ENCODE measurements at places on chromosomes 12 and 14.

- no peak for DNase-seq
- H3K4me3 ChIP-seq: no peak overlapping the region
- no peaks in the 10 kb centered on the region for H3K27me3 ChIP-seq
- no peak overlapping the region for H3K27ac ChIP-seq
Observed at GRCh38 chr12:132530447-132530846, 40.5 kb downstream of the FBRSL1 start.

GRCh38 chr12:132622437-132623071 lies 4.0 kb downstream of the P2RX2 start:
- peak overlapping the region; percentile 5 for H3K27ac ChIP-seq
- H3K4me3 ChIP-seq: no peak overlapping the region
- H3K4me1 ChIP-seq: peaks cover 19% of the 10 kb centered on the region
- peaks cover 42% of the 10 kb centered on the region for H3K36me3 ChIP-seq

- peak overlapping the region; percentile 96 for H3K27ac ChIP-seq
- peaks cover 5% of the 10 kb centered on the region for H3K36me3 ChIP-seq
- DNase-seq: no peak
- no peaks in the 10 kb centered on the region for H3K27me3 ChIP-seq
Observed at GRCh38 chr12:11813438-11813813, 164.0 kb downstream of the ETV6 start.

DNA sequence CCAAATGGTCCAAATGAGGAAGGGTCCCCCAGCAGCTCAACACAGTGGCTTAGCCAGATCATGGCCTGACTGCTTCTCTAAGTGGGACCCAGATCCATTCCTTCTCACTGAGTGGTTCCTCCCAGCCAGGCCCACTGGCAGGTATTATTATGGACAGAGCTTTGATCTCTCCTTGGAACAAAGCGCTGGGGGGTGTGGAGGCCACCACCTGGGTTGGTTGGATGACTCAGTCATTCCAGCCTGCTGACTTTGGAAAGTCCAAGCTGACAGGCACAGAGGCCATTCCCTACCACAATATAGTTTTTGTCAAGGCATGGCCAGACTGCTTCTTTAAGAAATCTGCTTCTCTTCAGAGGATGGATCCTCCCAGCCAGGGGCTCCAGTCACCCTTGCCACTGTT lies 341.1 kb downstream of the BTG1 start:
- DNase-seq: peak; percentile 30
- H3K4me1 ChIP-seq: no peaks in the 10 kb centered on the region
- H3K4me3 ChIP-seq: no peak overlapping the region

DNA sequence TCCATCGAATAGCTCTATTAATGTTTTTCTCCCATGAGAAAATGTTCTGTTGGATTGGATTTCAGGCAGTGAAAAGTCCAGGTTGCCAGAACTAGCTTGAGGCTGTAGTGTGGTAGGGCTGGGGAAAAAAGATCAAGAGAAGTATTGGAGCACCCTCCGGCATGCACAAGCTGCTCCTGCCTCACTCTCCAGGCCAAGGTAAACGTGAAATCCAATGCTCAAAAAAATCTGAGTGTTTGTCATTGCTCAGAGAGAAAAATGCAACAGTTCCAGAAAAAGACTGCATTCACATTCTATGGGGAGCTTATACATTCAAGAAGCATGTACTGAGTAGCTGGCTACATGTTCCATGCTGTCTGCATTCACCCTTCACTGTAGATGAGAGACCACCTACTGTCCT lies 680.9 kb upstream of the TBX3 start:
- no peaks in the 10 kb centered on the region for H3K27me3 ChIP-seq
- H3K36me3 ChIP-seq: no peaks in the 10 kb centered on the region
- no peak for DNase-seq
- H3K4me1 ChIP-seq: no peaks in the 10 kb centered on the region
- no peak overlapping the region for H3K27ac ChIP-seq
- no peak overlapping the region for H3K4me3 ChIP-seq

- no peak overlapping the region for H3K27ac ChIP-seq
- H3K4me1 ChIP-seq: peaks cover 22% of the 10 kb centered on the region
- DNase-seq: no peak
Observed at GRCh38 chr14:35286003-35286600, 6.1 kb upstream of the PSMA6 start.

GRCh38 chr14:91891721-91892220 lies 24.4 kb upstream of the TC2N start:
- H3K36me3 ChIP-seq: peaks cover 4% of the 10 kb centered on the region
- peaks cover 13% of the 10 kb centered on the region for H3K4me1 ChIP-seq
- H3K27ac ChIP-seq: no peak overlapping the region
- no peak for DNase-seq
- no peaks in the 10 kb centered on the region for H3K27me3 ChIP-seq

DNA sequence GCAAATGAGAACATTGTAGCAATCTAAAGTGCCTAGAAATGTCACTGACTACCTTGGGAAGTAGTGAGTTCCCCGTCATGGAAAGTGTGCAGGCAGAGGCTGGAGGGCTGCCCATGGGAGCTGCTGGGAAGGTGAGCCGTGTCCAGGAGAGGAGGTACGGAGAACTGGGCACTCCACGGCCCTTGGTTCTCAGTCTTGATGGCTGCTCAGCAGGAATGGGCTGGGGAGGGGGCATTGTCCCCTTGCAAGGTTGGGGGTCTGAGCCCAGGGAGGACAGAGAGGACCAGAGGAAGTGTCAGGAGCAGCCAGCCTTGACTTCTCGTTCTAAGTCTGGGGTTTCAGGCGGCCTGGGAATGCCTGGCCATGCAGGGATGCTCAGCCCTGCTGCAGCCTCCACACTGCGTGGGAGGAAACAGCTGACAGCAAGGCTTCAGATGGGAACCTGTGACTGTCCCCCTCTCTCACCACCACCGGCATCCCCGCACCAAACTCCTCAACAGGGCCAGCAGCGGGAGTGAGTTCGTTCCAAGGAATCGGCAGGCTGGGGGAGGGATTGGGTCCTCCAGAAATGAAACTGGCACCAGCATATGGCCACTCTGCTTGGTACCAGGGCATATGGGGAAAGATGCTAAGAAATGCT lies 140.2 kb downstream of the BCL11B start:
- H3K27ac ChIP-seq: no peak overlapping the region
- peaks cover 45% of the 10 kb centered on the region for H3K27me3 ChIP-seq
- no peak overlapping the region for H3K4me3 ChIP-seq
- H3K4me1 ChIP-seq: no peaks in the 10 kb centered on the region
- no peak for DNase-seq

- no peak overlapping the region for H3K4me3 ChIP-seq
- no peak overlapping the region for H3K27ac ChIP-seq
- DNase-seq: no peak
- H3K36me3 ChIP-seq: peaks cover 23% of the 10 kb centered on the region
- H3K27me3 ChIP-seq: no peaks in the 10 kb centered on the region
- no peaks in the 10 kb centered on the region for H3K4me1 ChIP-seq
Observed at GRCh38 chr12:123743002-123743401, 19.1 kb upstream of the DNAH10 start.

DNA sequence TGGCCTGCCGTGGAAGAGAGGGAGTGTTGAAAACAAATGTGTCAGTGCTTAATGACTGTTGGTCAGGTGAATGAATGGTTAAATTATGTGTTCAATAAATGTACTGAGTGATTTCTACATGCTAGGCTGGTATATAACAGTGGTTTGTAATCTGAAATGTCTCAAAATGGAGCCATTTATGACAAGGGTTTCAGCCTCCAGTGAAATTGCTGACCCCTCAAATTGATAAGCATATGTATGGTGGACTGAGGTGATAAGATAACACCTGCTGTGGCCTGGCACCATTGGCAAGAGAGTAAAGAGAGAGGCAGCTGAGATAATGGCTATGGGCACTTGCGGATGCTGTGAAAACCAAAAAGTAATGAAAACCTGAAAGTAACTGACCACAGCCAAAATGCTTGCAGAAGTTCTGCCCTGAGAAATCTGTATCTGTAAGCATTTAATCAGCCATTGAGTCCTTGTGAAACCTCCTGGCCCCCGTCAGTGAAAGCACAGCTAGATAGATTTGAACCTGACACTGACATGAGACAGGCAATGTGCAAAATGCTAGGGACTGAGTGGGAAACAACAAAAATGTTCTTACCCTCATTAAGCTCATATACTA lies 1.4 kb upstream of the BCAT1 start:
- peaks cover 14% of the 10 kb centered on the region for H3K27me3 ChIP-seq
- H3K4me3 ChIP-seq: no peak overlapping the region

- H3K4me3 ChIP-seq: no peak overlapping the region
- no peak for DNase-seq
- H3K27me3 ChIP-seq: no peaks in the 10 kb centered on the region
- H3K27ac ChIP-seq: no peak overlapping the region
Observed at GRCh38 chr14:26286081-26286912, 311.5 kb downstream of the NOVA1 start.

- no peaks in the 10 kb centered on the region for H3K27me3 ChIP-seq
- H3K27ac ChIP-seq: no peak overlapping the region
Observed at GRCh38 chr14:22905627-22906026, 13.3 kb downstream of the RBM23 start.

DNA sequence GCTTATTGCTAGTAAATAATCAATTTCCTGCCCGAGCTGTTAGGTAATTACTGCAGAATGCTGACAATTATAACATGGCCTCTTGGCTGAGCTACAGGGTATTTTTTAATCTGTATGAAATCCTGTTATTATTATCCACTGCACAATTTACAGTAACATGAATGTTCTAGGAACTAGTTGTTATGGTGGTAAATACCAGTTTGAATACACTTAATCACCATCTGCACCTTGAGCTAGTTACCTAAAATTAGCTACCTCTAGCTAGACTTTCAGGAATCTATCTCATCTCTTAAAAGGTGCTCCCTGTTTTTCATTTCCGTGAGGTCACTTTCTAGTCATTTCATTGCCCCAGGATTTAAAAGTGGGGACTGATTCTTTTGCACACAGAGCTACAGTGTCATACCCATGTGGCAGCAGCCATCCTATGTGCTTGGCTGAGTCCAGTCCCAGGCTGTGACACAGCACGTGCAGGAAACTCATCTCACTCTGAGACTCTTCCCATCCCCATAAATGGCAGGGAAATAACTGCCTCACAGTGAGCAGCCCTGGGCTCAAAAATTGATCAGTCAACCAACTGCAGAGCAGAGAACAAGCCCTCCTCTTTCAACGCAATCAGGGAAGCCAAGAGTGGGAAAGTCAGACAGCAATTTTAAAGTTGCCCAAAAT lies 37.6 kb downstream of the DCP1B start:
- H3K27me3 ChIP-seq: no peaks in the 10 kb centered on the region
- H3K4me3 ChIP-seq: no peak overlapping the region
- no peaks in the 10 kb centered on the region for H3K4me1 ChIP-seq

- H3K27me3 ChIP-seq: no peaks in the 10 kb centered on the region
- H3K4me3 ChIP-seq: no peak overlapping the region
- no peak for DNase-seq
- H3K36me3 ChIP-seq: no peaks in the 10 kb centered on the region
- no peak overlapping the region for H3K27ac ChIP-seq
Observed at GRCh38 chr14:85087201-85087600, 442.7 kb upstream of the FLRT2 start.

DNA sequence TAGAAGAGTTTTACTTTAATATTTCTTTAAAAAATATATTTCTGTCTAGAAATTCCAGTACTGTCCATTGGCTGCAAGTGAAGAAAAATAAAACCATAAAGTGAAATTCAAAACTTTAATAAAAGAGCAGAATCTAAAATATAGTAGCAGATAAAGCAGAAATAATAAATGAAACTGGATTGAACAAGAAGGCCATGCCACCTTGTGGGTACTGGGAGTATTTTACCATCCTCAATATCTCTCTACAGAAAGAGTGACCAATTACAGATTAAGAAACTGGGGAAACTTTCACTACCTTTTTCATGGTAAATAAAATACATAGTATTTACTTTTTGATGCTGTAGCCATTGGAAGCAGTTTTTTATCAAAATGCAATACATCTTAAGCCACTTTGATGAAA lies 220.5 kb downstream of the BCAT1 start:
- no peak overlapping the region for H3K4me3 ChIP-seq
- no peaks in the 10 kb centered on the region for H3K27me3 ChIP-seq
- no peak for DNase-seq
- no peak overlapping the region for H3K27ac ChIP-seq
- H3K4me1 ChIP-seq: peaks cover 7% of the 10 kb centered on the region
- no peaks in the 10 kb centered on the region for H3K36me3 ChIP-seq

GRCh38 chr14:53432378-53432802 lies 279.3 kb upstream of the DDHD1 start:
- H3K4me3 ChIP-seq: no peak overlapping the region
- H3K36me3 ChIP-seq: no peaks in the 10 kb centered on the region
- peaks cover 16% of the 10 kb centered on the region for H3K27me3 ChIP-seq
- H3K4me1 ChIP-seq: no peaks in the 10 kb centered on the region
- no peak overlapping the region for H3K27ac ChIP-seq
- peak; percentile 49 for DNase-seq

DNA sequence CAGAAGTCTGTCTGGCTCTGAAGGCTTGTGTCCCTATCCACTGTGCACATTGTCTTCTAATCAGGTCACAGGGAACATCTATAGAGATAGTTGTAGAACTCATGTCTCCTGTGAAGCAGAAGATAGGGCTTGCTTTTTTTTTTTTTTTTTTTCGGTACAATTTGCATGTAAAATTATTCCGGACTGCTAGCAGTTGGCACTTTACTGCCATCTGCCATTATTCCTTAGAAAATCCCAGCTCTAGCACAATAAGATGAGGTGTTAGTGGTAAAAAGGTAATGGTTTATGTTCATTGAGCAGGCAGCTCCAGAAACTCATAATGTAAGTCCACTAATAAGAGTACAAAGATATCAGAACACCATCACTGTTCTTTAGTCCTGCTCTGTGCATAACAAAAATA lies 8.7 kb downstream of the MYRFL start:
- no peak for DNase-seq
- H3K36me3 ChIP-seq: peaks cover 20% of the 10 kb centered on the region
- no peaks in the 10 kb centered on the region for H3K27me3 ChIP-seq
- H3K4me3 ChIP-seq: no peak overlapping the region
- peaks cover 48% of the 10 kb centered on the region for H3K4me1 ChIP-seq

DNA sequence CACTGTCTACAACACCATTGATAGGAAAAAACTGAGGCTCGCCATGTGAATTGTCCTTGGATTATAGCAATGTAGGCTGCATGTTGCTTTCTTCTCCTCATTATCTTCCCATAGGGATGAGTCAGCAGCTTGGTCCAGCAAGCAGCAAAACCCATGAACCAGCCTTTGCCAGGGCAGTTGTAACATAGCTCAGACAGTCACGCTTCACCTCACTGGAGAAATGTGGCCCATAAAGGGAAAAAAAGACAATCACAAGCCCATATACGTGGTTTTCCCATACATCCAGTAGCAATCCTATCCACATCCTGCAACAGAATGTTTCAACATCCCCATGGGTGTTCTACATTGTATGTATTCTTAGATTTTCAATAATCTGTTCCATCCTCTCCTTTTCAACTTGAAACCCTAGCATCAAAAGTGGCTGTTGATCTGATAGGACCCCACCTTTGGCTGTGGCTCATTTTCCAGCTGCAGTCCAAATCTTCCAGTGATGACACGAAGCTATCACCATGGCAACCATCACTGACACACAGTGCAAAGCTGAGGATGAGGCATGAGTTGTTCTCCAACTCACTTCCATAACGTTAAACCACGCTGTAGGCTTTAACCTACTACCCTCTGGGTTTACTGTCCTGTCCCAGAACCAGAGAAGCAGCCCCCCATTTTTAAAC lies 34.0 kb downstream of the GRIN2B start:
- DNase-seq: no peak
- H3K27me3 ChIP-seq: no peaks in the 10 kb centered on the region
- H3K4me3 ChIP-seq: no peak overlapping the region
